ENCODE measurements at places on chromosomes 7 and 10.

DNA sequence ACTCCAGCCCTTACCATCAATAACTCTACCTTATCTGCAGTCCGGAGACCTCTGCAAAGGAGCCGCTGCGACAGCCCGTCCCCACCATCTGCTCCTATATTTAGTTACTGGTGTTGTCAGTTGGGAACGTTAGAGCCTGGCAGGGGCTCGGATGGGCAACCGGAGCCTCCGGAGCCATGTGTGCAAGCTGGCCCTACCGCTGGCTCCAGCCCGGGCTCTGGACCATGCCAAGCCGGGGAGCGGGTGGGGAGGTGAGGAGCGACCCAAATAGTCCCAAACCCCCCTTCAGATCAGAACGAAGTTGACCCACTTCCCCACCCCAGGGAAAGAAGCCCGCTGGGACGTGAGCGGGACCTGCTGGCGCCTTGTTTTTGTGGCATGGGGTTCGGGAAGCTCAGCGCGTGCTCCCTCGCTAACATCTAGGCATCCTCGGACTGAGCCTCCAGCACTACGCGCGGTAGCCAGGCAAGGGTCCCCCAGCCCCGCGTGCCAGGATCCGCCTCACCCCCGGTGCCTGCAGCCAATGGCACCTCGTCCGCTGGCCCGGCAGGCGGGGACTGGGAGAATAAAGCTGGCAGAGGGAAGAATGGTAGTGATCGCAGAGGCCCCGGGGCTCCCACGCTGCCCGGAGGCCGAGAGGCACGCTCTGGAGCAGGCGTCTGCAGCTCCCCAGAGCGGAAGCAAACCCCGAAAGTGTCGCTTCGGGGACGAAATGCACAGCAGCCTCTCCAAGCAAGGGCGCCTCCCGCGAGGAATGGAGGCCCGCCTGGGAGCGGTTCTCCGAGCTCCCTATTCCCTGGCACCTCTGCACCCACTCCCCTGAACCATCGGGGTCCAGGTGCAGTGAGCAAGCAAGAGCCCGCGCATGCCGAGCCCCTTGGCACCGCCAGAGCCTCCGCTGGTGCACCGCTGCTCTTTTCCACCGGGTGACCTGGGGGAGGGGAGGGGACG, 679 bp downstream of the LRRC20 start:
- DNase-seq = no peak

DNA sequence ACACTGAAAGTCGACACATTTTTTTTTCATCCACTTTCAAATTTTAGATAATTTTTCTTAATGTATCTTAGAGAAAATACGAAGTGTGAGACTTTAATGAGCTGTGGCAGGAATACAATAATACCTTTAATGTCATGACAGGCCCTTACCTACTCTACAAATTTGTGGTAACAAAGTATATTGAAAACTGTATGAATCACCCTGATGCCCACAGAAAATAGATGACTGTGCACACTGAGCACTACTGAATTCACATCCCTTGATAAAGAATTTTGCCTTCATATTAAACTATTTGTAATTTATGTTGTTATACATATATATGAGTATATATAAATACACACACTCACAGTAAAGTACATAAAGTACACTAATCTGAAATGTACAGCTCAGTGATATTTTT, 51.7 kb downstream of the AKR1D1 start:
- no peak for DNase-seq

DNA sequence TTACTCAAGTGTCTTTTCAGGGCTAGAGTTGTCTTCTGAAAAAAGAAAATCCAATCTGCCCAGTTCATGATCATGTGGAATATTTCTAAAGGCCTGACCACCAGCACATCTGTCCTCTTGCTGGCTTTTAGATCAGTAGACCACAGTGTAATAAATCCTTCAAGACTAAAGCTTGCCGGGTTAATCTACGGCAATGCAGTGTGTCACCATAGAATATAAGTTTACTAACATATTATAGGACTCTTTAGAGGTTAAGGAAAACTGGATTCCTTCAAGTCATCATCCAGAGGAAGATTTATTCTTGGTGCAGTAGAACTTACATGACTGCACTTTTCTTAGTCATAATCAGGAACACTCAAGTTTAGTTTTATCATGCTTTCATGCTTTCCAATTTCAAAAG, 349.5 kb downstream of the SEMA3D start:
- DNase-seq = no peak

DNA sequence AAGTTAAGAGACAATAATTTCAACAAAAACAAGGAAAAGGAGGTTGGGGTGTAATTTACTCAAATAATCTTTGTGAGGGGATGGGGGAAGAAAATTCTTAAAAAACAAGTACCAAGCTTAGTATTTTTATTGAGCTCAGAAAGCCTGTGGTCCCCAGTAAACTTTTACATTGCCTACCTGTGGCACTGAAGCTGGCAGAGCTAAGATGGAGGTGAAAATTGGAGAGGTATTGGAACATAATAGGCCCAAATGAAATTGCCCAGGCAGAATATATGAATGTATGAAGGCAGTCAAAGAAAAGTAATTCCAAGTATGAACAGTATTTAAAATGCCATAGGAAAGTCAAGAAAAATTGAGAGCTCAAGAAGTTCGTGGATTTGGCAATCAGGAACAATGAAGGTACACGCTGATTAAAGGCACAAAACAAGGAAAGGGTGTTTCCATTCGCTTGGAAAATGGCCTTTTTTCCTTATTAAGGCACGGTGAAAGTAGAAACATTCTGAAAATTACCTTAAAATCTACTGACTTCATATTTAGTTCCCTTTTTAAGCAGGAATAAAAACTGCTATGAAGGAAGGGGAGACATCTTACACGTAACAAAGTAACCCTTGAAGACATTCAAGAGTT, 3.4 kb upstream of the KMT2E start:
- DNase-seq = no peak

DNA sequence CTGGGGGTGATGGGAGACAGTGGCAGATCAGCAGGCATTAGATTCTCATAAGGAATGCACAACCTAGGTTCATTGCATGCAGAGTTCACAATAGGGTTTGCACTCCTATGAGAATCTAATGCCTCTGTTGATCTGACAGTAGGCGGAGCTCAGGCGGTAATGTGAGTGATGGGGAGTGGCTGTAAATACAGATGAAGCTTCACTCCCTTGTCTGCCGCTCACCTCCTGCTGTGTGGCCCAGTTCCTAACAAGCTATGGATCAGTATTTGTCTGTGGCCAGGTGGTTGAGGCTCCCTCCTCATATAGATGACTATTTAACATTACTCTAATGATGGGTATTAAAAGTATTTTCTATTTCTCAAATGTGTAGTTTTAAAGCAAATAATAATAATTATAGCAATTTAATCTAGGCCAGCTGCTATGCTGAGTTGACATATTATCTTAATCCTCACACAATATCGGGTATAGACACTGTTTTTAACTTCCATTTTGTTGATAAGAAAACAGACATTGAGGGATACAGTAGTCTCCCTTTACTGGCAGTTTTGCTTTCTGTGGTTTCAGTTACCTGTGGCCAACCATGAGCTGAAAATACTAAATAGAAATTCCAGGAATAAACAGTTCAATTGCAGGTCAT, 39.9 kb downstream of the KIF20B start:
- no peak for DNase-seq

- no peak for DNase-seq
Measured at GRCh38 chr7:134630237-134630636, 16.4 kb upstream of the BPGM start.

- no peak for DNase-seq
Measured at GRCh38 chr10:48446785-48447184, 140.3 kb downstream of the MAPK8 start.

GRCh38 chr7:143519411-143520131, 41.9 kb downstream of the TAS2R41 start:
- no peak for DNase-seq

DNA sequence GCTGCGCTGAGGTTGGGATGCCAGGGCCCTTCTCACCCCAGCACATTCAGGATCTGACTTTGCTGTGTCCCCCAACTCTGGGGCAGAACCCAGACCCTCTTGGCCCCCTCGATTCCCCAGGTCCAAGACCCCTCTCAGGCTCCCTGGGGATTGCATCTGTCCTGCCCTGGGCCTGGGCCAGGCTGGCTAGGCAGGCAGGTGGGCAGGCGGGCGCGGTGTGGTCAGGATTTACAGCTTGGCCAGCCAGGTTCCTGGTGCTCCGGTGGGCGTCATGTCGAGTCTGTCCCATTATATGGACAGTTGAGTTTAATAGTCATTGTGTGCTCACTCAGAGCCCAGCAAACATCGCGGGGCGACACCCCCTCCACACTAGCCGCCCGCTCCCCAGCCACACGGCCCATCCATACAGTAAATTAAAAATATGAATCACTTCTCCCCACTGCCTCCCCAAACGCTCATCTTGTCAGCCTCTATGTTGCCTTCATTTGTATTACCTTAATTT, 23.5 kb downstream of the POLL start:
- no peak for DNase-seq

DNA sequence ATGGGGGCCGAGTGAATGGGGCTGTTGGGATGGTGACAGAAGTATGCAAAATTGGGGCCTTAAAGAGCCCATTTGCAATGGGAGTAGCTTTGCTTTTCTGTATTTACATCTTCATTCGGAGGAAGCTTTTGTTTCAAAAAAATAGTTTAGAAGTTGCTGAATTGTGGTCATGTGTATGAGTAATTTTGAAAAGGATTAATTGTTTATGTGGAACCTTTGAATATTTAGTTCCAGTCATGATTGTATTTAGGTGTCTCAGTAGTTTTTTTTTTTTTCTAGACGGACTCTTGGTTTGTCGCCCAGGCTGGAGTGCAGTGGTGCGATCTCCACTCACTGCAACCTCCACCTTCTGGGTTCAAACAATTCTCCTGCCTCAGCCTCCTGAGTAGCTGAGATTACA, 37.2 kb downstream of the RBM33 start:
- DNase-seq = no peak

- no peak for DNase-seq
Measured at GRCh38 chr7:87380905-87381304, 35.4 kb downstream of the CROT start.

- no peak for DNase-seq
Measured at GRCh38 chr7:80873140-80873539, 45.7 kb downstream of the SEMA3C start.

GRCh38 chr10:50322077-50322476, 70.8 kb upstream of the ASAH2 start:
- no peak for DNase-seq

- DNase-seq = no peak
Measured at GRCh38 chr7:1678081-1678543, 8.0 kb downstream of the ELFN1 start.

GRCh38 chr7:50330696-50331095, 26.2 kb downstream of the IKZF1 start:
- DNase-seq = no peak

DNA sequence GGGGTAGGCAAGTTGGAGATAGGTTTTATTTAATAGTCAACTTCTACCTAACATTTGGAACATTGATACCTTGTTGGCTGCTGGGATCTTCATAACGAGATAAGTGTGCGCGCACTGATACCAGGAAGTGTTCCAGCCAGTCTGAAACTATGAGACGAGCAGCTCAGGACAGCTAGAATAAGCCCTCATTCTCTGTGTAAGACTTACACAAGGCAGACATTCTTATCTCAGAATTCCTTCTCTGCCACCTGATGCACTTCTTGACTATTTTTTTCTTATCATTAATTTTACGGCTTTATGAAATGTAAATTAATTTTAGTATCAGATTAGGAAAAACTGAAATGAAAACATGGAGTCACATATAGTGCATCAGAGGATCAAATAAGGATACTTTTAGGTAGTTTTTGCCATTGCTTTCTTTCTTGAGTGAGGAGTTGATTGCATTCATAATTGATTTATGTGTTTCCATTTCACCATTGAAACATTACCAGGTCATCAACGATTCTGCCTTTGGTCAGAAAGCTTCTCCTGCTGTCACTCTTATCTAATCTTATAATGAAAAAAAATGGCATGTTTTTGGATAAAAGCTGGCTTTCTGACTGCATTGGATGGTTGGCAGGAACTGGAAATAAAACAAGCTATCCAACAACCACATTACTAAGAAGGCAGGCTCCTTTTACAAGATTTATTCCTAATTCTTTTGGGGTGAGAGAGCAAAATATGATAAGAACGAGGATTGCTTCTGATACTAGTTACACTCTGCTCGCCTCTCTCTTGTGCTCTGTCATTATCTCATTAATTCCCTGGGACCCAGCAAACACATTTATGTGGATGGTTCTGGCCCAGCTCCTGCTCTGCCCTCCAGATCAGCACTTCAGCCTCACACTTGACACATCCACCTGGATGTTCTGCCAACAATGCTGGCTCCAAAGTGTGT, 40.4 kb upstream of the ABCB5 start:
- no peak for DNase-seq

DNA sequence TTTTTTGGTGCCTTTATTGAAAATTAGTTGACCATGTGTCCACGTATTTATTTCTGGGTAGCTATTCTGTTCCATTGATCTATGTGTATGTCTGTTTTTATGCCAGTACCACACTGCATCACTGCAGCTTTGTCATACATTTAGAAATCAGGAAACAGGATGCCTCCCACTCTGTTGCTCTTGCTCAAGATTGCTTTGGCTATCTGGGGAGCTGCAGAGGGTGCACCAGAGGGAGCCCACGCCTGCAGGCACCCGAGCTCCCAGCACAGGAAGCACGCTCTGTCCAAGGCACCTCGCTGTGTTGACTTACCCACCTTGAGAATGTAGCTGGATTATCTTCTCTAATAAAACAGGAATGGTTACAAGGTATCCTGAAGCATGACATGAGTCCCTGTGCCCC, 301.7 kb downstream of the TCERG1L start:
- DNase-seq = no peak

DNA sequence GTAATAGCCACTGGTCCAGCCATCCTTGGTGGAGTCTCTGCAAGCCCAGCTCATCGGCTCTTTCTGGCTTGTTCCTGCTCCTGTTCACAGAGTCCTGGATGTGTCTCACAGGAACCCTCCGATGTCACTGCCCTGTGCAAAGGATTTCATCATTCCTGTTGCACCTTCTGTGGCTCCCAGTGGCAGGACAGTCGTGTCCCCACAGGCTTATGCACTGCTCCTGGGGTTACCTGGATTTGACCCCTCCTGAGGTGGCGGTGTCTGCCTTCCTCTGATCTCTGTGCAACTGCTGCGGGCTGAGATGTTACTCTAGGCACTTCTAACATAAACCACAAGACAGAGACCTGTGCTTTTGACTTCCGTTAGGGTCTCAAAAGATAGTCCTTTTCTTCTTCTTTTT, 30.6 kb downstream of the APBB1IP start:
- no peak for DNase-seq

DNA sequence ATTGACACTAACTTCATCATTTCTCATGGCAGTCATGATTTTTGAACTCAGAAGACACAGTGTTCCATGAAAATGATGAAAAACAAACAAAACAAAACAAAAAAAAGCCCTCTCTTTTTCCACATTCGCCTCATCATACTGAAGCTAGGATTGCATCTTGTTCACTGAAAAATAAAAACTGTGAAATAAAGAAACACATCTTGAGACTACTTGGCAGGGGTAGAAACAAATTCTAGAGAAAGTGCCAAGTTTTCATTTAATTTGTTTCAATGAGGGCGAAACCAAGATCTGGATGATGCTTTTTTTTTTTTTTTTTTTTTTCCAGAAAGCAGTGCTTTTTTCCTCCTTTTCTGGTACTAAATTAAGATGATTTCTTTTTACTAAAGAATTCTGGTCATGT, 350.4 kb upstream of the ETV1 start:
- DNase-seq = no peak

- DNase-seq = no peak
Measured at GRCh38 chr10:3193751-3194150, 21.2 kb upstream of the PITRM1 start.

All from stimulated activated CD8-positive, alpha-beta memory T cell treated with anti-CD3 and anti-CD28 coated beads, Interleukin-4, amount 100 ng/mL, for 1 hour (primary cell).